Activated T-helper 1 cell treated with anti-CD3 and anti-CD28 coated beads, Interleukin-12 subunit alpha, Interleukin-12 subunit beta, Interleukin-2, Interleukin-4 antibody, amounts not matched to agents 30 ng/mL and 10 ng/mL and 1 ng/mL, durations not matched to agents 14 hours and 24 hours and 36 hours (primary cell): ENCODE measurements at places on chromosomes 16 and 17.

- H3K4me1 ChIP-seq = peaks cover 5% of the 10 kb centered on the region
- no peaks in the 10 kb centered on the region for H3K27me3 ChIP-seq
- no peak for DNase-seq
- no peak overlapping the region for H3K4me3 ChIP-seq
Measured at GRCh38 chr16:11836650-11837244, 14.6 kb downstream of the RSL1D1 start.

DNA sequence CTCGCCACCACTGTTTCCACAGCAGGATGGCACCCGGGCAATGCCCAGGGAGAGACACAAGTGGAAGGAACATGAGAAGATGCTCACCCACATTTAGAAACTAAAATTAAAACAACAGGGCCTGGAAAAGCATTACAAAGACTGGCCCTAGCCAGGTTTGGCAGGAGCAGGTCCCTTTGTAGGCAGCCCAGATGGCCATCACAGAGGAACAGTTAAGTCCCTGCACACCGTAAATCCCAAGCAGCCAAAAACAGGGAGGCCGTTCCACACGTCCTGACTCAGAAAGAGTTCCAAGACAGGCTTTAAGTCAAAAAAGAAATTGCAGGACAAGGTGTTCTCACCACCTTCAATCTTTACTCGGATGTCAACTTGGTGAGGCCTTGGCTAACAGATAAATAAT is 127.1 kb downstream of the DYNLRB2 start:
- no peaks in the 10 kb centered on the region for H3K27me3 ChIP-seq
- H3K4me1 ChIP-seq = peaks cover 27% of the 10 kb centered on the region
- DNase-seq = no peak
- peaks cover 38% of the 10 kb centered on the region for H3K36me3 ChIP-seq

DNA sequence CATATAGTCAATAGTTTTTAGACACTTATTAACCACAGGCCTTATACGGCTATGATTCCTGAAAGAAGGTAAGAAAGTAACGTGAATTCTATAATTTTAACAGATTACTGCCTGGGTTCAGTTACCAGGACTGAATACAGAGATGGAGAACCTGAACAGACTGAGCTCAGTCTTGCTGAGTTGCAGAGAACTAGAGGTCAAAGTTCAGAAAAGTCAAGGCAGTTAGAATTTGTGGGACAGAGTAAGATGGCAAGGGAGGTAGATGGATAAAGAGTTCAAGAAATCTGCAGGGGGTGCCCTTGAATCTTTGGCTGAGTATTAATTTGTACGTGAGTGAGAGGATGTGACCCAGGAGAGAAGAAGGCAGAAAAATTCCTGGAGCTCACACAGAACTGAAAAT is 320.1 kb upstream of the MAF start:
- no peak for DNase-seq
- peaks cover 18% of the 10 kb centered on the region for H3K4me1 ChIP-seq
- no peaks in the 10 kb centered on the region for H3K36me3 ChIP-seq
- no peak overlapping the region for H3K27ac ChIP-seq

- no peaks in the 10 kb centered on the region for H3K27me3 ChIP-seq
- no peaks in the 10 kb centered on the region for H3K36me3 ChIP-seq
- H3K4me1 ChIP-seq = no peaks in the 10 kb centered on the region
- H3K27ac ChIP-seq = no peak overlapping the region
Measured at GRCh38 chr17:12729086-12729485, 60.2 kb upstream of the ARHGAP44 start.

GRCh38 chr16:29024278-29024677 is 39.4 kb downstream of the LAT start:
- no peak overlapping the region for H3K4me3 ChIP-seq
- H3K36me3 ChIP-seq = no peaks in the 10 kb centered on the region
- no peak for DNase-seq
- H3K4me1 ChIP-seq = peaks cover 62% of the 10 kb centered on the region
- H3K27me3 ChIP-seq = no peaks in the 10 kb centered on the region
- H3K27ac ChIP-seq = peak overlapping the region; percentile 31

- no peak overlapping the region for H3K27ac ChIP-seq
- no peaks in the 10 kb centered on the region for H3K27me3 ChIP-seq
- no peaks in the 10 kb centered on the region for H3K4me1 ChIP-seq
Measured at GRCh38 chr16:84979516-84979915, 31.8 kb downstream of the ZDHHC7 start.

DNA sequence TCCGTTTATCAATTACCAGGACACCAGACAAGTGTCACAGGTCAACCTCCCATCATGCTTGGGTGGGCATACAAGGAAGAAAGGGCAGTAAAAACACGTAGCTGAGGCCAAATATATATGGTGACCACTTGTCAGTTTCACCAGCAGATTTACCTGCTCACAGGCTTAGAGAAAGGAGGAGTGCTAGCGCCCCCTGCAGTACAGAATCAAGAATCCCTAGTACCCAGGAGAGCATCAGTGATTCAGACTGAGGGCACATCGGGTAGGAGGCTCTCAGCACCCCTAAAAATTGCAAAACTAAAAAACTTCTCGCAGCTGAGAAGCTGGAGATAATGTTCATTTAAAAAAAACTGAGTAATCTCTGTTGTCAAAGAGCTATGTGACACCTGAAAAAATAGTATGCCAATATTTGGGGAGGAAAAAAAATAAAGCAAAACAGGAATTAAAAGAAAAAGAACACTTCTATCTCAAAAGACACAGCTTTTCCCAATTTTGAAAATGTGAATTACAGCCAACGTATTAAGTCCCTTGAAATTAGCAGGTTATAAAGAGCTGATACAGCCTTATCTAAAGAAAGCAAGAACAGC is 21.2 kb upstream of the MON1B start:
- no peaks in the 10 kb centered on the region for H3K4me1 ChIP-seq
- H3K27me3 ChIP-seq = peaks cover 10% of the 10 kb centered on the region
- no peak overlapping the region for H3K27ac ChIP-seq
- DNase-seq = no peak
- no peak overlapping the region for H3K4me3 ChIP-seq
- no peaks in the 10 kb centered on the region for H3K36me3 ChIP-seq

DNA sequence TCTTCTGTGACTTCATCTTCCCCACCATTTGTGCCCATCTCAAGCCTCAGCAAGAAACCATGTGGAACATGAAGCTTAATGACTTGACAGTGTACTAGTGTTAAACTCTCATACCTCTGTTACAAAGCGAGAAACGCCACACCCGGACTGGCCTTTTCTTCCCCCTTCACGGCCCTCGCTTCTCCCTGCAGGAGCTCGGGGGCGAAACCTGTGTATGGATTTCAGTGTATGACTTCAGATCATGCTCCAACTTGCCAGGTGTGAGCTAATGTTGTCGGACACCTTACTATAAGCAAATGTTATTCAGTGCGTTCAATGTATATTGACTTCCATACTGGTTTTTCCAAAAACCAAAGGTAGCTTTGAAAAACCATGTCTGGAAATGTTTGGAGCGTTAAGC is 20.1 kb upstream of the SLC5A11 start:
- H3K36me3 ChIP-seq = peaks cover 29% of the 10 kb centered on the region
- no peak for DNase-seq
- H3K4me3 ChIP-seq = no peak overlapping the region
- no peaks in the 10 kb centered on the region for H3K27me3 ChIP-seq
- no peaks in the 10 kb centered on the region for H3K4me1 ChIP-seq

- peaks cover 32% of the 10 kb centered on the region for H3K27me3 ChIP-seq
- H3K36me3 ChIP-seq = peaks cover 1% of the 10 kb centered on the region
- peak within 1 kb of the TSS; percentile 58 for H3K27ac ChIP-seq
- no peak for DNase-seq
Measured at GRCh38 chr16:29900102-29900887, at the start of gene ASPHD1. Gene ASPHD1 (plus strand): TSS chr16:29900488. CDS start chr16:29900972, 484 bp downstream.

DNA sequence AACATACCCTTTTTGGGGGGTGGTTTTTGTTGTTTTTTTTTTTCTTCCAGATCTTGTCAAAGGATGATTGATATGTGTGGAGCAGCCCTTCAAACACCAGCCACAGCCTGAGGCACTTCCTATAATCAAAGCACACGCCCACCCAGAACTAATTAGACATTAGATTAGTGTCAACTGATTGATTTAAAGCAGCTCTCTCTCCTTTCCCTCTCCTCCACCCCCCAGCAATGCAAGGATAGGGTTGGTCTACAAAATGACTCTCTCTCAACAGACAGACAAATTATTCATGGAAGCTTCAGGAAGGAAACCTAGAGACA is 250.3 kb upstream of the SOX9 start:
- no peak overlapping the region for H3K4me3 ChIP-seq
- no peak for DNase-seq
- no peaks in the 10 kb centered on the region for H3K36me3 ChIP-seq
- H3K27me3 ChIP-seq = no peaks in the 10 kb centered on the region

DNA sequence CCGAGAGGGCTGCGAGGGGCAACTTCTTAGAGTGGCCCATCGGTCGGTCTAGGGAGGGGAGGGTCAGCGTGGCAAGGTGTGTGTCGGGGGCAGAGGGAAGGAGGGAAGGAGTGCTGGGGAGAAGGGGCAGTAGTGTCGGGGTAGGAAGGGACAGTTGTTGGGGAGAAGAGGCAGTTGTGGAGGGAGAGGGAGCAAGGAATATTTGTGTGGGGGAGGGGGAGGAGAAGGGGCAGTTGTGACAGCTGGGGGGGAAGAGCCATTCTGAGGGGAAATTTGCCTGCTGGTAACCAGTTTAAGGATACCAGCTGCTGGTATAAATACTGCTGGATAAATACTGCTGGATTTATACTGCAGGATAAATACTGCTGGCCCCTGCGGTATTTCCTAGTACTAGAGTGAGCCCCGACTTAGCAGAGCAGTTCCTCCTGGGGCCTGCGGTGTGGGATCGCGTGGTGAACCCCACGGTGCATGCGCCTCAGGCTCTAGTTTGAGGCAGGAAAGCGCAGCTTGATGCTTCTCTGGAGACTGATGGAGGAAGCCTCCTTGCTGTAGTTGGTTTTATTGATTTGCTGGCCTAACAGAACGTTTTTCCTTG is 309 bp downstream of the DNAH2 start:
- DNase-seq = peak; percentile 25
- H3K36me3 ChIP-seq = no peaks in the 10 kb centered on the region
- H3K4me3 ChIP-seq = peak overlapping the region; percentile 40
- H3K27ac ChIP-seq = no peak overlapping the region

GRCh38 chr17:2442166-2442565 is 41.3 kb upstream of the MNT start:
- no peaks in the 10 kb centered on the region for H3K4me1 ChIP-seq
- peaks cover 25% of the 10 kb centered on the region for H3K36me3 ChIP-seq
- DNase-seq = no peak
- H3K27me3 ChIP-seq = no peaks in the 10 kb centered on the region

- H3K4me1 ChIP-seq = no peaks in the 10 kb centered on the region
- no peaks in the 10 kb centered on the region for H3K27me3 ChIP-seq
- H3K27ac ChIP-seq = no peak overlapping the region
- H3K4me3 ChIP-seq = no peak overlapping the region
Measured at GRCh38 chr16:83577078-83577745, 230.6 kb upstream of the HSBP1 start.
